ENCODE measurements at places on chromosomes 3 and 15.

DNA sequence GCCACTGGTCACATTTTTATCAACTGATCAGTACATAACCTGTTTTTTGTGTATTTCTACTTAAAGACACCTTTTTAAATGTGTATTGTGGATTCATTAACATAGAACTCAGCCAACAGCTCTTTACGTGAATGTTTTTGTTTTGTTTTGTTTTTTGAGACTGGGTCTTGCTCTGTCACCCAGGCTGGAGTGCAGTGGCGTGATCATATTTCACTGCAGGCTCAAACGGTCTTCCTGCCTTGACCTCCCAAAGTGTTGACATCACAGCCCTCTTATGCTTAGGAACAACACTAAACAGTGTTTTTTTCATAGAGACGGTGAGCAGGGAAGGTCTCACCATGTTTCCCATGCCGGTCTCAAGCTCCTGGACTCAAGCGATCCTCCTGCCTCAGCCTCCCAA, 9.9 kb downstream of the PSMA4 start:
- no peak for DNase-seq

GRCh38 chr15:93716615-93717231, 514.6 kb upstream of the MCTP2 start:
- no peak for DNase-seq

GRCh38 chr3:160135851-160136250, 89.4 kb upstream of the C3orf80 start:
- DNase-seq, result no peak

DNA sequence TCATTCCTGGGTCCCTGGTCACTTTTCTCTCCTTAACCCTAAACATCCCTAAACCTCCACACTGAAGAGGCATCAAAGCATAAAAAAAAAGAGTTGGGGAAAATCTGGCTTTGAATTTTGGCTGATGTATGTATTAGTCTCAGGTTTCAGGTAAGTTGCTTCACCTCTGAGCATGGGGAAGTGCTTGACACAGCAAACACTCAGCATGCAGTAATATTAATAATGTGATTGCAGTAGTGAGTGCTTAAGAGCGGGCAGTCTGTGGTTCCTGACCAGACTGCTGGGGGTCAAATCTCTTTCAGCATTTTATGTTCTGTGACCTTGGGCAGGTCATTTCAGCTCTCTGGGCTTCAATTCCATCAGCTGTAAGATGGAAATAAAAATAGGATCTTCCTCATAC, 467.9 kb downstream of the SOX2 start:
- DNase-seq, result no peak

DNA sequence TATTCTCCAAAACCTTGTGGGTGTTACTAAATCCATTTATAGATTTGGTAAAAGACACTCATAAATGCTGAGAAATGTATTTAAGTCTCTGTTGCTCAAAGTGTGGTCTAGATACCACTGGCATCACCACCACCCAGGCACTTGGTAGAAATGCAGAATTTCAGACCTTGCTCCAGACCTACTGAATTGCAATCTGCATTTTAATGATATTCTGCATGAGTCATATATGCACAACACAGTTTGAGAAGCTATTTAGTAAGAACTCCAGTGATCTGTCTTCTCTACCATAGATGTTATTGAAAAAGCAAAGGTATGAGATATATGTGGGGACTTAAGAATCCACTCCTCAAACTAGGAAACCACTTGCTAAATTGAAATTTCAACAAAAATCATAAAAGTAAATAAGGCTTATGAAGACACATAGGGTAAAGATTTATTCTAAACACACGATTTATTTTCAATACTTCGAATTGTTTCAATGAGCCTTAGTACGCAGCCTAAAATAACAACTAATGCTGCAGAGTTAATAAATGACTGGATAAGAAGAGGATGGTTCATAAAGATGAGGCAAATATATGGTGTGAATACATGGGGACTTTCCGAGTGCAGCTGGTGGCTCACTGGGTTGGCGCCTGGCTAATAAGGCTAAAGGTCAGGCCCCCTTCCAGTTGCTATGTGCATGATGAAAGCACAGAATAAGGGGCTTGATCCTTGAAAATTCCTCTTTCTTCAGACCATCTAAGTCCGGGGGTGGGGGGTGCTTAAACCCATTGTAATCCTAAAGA, 813.3 kb downstream of the NR2F2 start:
- no peak for DNase-seq

DNA sequence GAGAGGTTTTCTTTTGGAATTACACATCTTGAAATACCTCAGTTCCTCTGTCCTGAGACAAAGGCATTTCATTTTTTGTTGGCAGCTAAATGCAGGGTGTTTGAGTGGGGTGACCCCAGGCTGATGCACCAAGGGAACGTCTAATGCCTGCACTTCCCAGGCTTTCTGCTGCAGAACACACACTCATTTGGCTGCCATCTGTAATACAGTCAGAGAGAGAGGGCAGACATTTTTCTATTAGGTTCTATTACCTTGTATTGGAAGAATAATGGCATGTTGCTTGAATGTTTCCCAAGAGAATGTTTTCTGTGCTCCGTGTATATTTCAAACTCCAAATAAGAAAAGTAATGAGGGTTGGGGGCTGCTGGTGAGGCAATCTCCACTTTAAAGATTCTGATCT, 87.1 kb downstream of the PTPRG start:
- DNase-seq, result no peak

GRCh38 chr3:117853923-117854668, 1144.5 kb downstream of the TUSC7 start:
- no peak for DNase-seq

GRCh38 chr3:188746291-188746783, 425.4 kb upstream of the TPRG1 start:
- DNase-seq, result peak; percentile 68

DNA sequence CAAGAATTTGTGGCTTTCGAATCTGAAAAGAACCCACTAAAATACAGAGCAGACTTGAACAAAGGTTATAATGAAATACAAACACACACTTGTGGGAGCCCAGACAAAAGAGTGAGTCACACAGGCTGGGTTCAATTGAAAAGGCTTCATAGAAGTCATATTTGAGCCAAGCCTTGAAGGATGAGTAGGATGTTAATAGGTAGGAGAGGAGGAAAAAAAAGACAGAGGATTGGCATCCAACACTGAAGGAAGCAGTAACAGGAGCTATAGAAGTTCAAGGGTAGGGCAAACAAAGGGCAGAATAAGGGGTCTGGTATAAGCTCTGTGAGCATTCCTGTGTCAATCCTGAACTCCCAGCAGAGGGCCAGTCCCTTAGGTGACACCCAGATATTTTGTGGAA, 325.4 kb downstream of the FOXP1 start:
- DNase-seq, result no peak

- DNase-seq, result no peak
Observed at GRCh38 chr15:38705436-38706219, 141.0 kb upstream of the RASGRP1 start.

DNA sequence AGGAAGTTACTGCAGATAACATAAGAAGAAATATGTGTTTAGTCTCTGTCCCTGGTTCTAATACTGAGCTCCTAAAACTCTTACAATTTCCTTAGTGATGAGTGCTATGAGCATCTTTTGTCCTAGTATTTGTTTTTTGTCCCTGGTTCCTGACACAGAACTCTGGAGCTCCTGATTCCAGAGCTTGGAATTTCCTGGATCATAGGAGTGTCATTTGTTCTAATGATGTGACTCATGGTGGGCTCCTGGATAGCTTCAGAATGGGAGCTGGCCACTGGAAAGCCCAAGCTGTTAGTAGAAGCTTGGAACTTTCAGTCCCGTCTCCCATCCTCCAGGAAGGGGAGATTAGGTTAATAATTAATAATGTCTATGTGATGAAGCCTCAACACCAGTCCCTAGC, 98.2 kb downstream of the CNTN6 start:
- no peak for DNase-seq

DNA sequence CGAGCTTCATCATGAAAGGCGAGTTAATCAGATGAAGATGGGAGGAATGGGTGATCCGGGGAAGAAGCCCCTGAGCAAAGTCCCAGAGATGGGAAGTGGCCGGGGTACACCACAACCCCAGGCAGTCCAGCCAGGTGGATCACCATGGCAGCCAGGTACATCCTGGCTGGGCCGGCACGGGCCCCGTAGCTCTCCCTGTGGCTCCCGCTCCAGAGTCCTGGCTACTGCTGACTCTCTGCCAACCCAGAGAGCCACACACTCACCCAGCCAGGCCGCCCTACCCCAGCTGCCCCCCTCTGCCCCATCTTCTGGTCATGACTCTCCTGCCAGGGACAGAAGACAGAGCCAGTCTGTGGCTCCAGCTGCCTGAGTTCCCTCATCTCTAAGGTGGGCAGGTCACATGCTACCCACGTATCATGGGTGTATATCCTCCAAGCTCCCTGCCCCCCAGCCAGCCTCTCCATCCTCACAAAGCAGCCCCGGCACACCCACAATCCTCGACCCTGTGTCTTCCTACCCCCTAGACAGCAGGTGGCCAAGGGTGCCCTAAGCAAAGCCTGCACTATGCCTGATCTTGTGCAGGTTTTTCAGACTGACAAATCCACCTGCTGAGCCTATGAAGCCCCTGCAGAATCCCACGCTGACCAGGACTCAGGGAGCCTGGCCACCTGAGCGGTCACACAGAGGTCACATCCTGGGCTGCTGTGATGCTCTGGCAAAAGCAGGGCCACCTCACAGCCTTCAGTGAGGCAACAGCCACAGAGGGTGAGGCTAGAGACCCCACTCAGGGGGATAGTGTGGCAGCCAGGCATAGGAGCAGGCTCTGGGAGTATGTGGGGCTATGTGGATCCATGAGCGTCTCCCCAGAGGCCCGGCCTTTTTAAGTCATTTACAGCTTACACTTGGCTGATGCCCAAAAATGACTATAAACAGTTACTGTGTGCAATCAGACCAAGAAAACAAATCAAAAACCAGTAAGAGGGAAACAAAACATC, 13.2 kb downstream of the XXYLT1 start:
- DNase-seq, result peak; percentile 43

- no peak for DNase-seq
Observed at GRCh38 chr15:49088996-49089395, 42.8 kb upstream of the SECISBP2L start.

DNA sequence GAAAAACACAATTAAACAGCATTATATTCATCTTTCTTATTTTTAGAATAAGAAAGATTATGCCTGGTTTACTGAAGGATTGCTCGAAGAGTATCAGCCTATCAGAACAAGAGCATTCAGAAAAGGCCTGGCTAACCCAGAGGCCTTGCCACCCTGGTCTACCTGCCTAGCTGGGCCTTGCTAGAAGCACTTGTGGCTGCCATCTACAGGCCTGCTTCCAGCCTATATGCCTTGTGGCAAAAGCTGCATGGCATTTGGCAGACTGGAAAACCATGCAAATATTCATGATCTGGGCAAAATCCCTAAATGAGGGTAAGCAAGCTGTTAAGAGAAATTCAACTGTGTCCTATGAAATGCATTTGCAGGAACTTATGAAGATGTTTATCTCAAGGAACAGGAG, 9.3 kb upstream of the ATP13A4 start:
- DNase-seq, result no peak

- peak; percentile 94 for DNase-seq
Observed at GRCh38 chr15:70164910-70165715, 67.4 kb upstream of the TLE3 start.

- DNase-seq, result no peak
Observed at GRCh38 chr3:18675197-18675596, 250.1 kb upstream of the SATB1 start.

- no peak for DNase-seq
Observed at GRCh38 chr3:127289706-127290575, 2.1 kb upstream of the PRR20G start.

DNA sequence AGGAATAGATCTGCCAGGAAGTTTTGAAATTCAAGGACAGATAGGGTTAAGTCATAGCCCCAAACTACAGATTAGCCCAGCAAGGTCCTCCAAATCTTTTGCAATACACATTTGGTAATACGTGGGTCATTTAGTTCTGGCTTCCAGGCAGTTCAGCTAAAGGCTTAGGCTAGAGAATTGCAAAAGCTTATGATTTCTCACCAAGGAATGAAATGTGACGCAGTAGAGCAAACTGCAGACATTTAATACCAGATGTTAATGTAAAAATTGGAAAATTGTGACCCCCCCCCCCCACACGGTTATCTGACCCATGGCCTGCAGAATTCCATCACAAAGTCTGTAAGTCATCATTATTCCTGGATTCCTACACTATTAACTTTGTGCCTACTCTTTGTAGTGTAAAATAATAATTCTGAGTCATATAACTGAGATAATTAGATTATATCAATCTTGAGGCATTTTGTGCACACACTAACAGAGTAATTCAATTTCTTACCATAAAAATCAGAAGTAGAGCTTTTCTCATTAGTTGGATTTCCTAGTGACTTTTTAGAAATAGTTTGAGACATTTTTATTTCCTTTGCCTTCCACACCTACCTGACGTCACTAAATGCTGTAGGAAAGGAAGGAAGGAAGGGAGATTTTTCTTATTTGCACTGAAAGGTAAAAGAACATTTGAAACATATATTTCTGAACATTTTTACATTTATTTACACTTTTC, 235.2 kb downstream of the DTWD1 start:
- no peak for DNase-seq

DNA sequence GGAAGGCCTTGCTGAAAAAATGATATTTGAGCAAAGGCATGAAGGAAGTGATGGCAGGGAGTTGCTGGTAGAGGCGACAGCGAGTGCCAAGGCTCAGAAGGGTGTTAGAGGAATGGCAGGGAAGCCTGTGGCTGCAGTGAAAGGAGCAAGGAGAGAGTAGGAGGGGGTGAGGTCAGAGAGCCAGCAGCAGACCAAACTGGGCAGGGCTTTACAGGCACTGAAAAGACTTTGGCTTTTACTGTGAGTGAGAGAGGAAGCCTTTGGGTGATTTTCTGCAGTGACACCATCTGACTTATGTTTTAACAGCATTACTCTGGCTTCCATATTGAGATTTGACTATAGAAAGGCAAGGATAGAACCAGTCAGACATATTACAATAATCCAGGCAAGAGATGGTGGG, 11.4 kb downstream of the TICRR start:
- DNase-seq, result no peak

DNA sequence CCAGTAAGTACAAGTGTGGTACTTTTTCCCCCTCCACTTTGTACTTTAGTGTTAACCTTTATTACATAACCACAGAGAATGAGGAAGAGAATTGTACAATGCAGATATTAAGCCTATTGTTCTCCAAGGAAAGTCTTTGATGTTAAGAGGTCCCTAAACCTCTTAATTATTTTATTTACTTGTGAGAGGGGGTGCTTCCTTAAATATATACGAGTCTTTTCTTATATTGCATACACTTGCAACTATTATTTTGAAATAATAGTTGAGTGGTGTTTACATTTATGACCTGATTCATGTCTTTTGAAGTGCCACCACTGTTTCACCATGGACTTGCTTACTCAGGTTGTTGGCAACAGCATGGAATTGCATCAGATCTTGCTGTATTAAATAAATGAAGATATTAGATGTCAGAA, 10.1 kb downstream of the USP3 start:
- DNase-seq, result no peak

DNA sequence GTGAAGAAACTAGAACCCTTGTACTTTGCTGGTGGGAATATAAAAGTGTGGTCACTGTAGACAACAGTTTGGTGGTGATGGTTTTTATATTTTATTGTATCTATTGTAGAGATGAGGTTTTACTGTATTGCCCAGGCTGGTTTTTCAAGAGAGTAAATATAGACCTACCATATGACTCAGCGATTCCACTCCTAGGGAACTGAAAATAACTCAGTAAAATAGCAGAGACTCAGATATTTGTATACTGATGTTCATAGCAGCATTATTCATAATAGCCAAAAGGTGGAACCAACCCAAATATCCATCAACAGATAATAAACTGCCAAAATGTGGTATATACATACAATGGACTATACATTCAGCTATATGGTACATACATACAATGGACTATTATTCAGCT, 68.8 kb upstream of the IL12A start:
- no peak for DNase-seq

GRCh38 chr15:35448294-35448693, 97.7 kb downstream of the DPH6 start:
- DNase-seq, result no peak

- no peak for DNase-seq
Observed at GRCh38 chr3:109874896-109875708, 537.8 kb upstream of the DPPA4 start.
